ENCODE measurements at places on chromosomes 1 and 21. TPM values are rescaled to one million over a fixed set of nuclear protein-coding genes. Genes with fewer than 3 reads are reported as not detected.

DNA sequence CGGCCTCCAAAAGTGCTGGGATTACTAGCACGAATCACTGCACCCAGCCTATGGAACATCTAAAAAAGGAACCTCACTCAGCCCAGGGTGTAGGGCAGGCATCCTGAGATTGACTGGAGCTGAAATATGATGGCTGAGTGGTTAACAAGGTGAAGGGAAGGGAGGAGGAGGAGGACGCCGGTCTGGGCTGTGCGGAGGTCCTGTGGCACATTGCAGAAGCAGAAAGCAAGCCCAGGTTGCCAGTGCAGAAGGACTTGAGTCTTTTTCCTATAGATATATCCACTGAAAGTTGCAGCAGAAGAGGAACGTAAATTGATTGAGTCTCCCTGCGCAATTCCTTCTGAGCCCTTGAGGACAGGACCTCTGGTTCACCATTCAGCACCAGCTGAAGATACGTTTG is 1.5 kb upstream of the KIF17 start:
- DNase-seq: no peak
- no peaks in the 10 kb centered on the region for H3K27me3 ChIP-seq
- no peak overlapping the region for H3K4me3 ChIP-seq
- no peaks in the 10 kb centered on the region for H3K4me1 ChIP-seq

GRCh38 chr1:24779689-24780464 is 34.6 kb downstream of the CLIC4 start:
- peaks cover 64% of the 10 kb centered on the region for H3K4me1 ChIP-seq
- no peak overlapping the region for H3K4me3 ChIP-seq
- H3K36me3 ChIP-seq: peaks cover 36% of the 10 kb centered on the region
- H3K27ac ChIP-seq: peak overlapping the region; percentile 41

- no peak overlapping the region for H3K27ac ChIP-seq
- H3K4me3 ChIP-seq: no peak overlapping the region
- DNase-seq: peak; percentile 9
- H3K4me1 ChIP-seq: no peaks in the 10 kb centered on the region
Observed at GRCh38 chr1:117967881-117968280, 38.3 kb downstream of the WDR3 start.

DNA sequence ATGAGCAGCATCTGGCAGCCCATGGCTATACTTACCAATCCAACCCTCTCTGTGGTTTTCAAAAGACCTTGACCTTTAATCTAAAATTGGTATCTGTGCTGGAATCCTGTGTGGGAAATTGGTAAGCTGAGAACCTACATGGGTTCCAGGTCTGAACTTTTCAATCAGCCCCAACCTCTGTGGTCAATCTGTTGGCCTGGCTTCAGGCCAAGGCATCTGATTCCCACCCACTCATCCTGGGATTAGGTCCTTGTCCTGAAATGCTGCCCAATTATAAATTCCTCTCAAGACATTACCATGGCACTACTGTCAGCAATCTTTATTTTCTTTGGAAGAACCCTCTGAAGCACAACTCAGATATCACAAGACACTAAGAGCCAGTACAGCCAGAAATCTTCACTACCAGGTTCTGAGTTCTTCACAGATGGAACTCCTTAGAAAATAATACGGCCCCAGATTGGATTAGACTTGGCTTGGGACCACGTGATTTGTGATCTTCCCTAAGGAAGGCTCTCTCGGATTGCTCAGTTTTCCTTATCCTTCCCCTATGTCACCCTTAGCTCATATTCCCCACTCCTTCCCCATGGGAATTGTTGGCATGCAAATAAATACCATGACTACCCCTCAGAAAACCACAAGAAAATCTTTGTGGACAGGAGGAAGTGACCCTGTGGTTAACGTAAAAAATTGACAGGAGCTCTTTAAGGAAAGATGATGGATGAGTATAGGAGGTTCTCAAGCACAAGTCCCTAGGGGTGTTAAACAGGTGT is 207.9 kb upstream of the ST6GALNAC5 start:
- no peak overlapping the region for H3K4me3 ChIP-seq
- no peak overlapping the region for H3K27ac ChIP-seq
- H3K27me3 ChIP-seq: no peaks in the 10 kb centered on the region
- no peak for DNase-seq
- H3K36me3 ChIP-seq: no peaks in the 10 kb centered on the region
- no peaks in the 10 kb centered on the region for H3K4me1 ChIP-seq

DNA sequence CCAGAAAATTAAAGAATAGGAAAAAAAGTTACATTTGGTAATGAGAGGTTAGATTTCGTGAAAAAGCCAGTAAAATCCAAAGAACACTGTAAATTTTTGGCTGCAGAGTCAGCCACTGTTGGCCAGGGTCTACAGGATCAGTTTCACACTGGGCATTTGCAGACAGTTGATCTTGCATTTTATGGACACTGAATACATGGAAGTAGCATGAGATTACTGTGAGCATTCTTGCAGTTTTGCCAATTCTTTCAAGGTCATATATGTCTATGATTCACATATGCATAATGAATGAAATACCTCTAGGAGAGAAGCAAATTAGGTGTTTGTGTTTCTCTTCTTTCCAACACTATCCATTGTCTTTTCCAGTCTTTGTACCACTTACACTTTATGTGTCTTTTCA is 200.8 kb upstream of the DPYD start:
- peak; percentile 10 for DNase-seq
- no peaks in the 10 kb centered on the region for H3K27me3 ChIP-seq
- H3K4me3 ChIP-seq: no peak overlapping the region
- no peaks in the 10 kb centered on the region for H3K4me1 ChIP-seq
- H3K36me3 ChIP-seq: no peaks in the 10 kb centered on the region
- H3K27ac ChIP-seq: no peak overlapping the region

DNA sequence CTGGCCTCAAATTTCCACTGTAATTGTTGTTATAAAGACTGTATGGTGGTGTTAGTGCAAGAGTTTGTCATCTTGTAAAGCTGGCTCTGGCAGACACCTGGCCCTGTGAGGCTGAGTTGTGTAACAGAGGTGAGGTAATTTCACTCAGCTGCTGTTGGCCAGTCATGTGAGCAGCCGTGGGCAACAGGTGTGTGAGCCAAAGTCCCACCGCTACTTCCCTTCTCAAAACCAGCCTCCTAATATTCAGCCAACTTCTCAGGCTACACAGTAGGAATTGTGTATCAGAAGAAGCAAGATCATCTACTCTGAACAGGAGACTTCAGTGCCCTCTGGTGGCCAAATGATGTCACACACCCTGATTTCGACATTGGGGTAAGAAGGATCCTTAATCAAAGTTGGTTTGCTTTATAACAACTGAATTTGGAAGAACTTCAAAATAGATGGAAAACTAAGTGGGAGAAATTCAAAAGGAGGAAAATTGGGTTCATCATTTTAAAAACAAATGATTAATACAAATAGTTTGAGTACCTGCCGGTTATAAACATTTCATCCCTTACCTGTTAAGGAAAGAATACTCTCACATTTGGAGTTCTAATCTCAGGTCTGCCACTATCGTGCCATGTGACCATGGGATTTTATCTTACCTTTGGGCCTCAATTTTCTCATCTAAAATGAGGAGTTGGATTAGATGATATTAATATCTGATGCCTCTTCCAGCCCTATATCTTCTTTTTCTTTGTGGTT is 2.6 kb upstream of the CREG1 start:
- H3K27ac ChIP-seq: no peak overlapping the region
- no peaks in the 10 kb centered on the region for H3K36me3 ChIP-seq
- H3K27me3 ChIP-seq: no peaks in the 10 kb centered on the region
- DNase-seq: peak; percentile 72
- no peak overlapping the region for H3K4me3 ChIP-seq

DNA sequence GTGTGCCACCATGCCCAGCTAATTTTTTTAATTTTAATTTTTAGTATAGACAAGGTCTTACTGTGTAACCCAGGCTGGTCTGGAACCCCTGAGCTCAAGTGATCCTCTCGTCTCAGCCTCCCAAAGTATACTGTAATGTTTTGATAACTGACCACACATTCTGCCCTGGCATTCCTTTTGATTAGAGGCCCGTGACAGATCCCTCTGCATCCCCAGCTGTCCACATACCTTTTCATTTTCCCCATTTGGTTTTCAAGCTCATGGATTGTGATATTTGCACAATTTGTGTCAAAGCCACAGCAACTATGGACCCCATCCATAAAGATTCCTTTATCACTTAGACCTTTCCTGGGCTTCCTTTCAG is 116.8 kb upstream of the ATP1A1 start:
- DNase-seq: no peak
- no peak overlapping the region for H3K4me3 ChIP-seq
- no peak overlapping the region for H3K27ac ChIP-seq
- no peaks in the 10 kb centered on the region for H3K4me1 ChIP-seq
- no peaks in the 10 kb centered on the region for H3K36me3 ChIP-seq

DNA sequence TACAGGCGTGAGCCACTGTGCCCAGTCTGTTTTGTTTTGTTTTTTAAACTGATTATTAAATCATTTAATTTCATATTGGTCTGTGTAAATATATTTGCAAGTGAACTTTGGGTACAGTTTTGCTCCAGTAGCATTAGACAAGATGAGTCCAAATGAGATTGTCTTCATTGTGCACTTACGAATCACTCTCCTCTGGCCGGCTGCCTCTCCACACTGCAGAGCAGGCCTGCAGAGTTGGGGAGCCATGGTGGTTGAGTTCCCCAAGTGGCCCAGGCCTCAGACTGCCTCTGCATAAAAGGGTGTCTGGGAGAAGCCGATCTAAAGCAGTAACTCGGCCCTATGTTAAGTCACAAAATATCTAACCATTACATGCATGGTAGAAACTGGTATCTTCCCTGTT is 74.8 kb downstream of the ATP5PO start:
- peaks cover 12% of the 10 kb centered on the region for H3K36me3 ChIP-seq
- DNase-seq: peak; percentile 58
- no peak overlapping the region for H3K27ac ChIP-seq
- H3K27me3 ChIP-seq: no peaks in the 10 kb centered on the region
- H3K4me1 ChIP-seq: peaks cover 29% of the 10 kb centered on the region

DNA sequence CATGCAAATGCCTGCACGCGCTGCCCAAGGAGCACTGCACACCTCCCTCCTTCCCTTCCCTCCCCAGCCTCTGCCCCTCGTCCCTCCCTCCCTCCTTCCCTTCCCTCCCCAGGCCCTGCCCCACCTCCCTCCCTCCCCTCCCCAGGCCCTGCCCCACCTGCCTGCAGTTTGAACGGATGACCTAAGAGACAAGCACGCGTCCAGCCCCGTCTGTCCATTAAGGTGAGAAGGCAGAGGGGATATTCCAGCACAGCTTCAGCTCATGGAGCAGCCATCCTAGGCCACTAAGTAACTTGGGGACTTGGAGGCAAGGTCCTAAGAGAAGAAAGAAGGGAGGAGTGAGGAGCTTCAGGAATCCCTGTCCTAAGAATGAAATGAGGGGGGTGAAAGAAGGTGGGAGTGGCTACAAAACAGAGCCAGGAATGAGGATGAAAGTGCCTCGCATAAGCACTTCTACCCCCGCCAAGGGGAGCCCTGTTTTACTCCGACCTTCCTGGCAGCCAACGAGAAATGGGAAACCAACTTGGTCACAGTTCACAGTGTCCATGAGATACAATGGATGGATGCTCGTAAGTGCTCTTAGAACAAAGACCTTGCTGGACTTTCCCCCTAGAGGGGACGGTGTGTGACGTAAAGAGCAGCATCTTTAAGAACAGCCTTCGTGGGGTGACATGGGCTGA is 21.3 kb upstream of the EFHD2 start:
- no peak overlapping the region for H3K27ac ChIP-seq
- H3K4me3 ChIP-seq: no peak overlapping the region
- no peak for DNase-seq
- peaks cover 9% of the 10 kb centered on the region for H3K4me1 ChIP-seq

GRCh38 chr1:227343727-227344551 is 25.6 kb upstream of the CDC42BPA start:
- no peaks in the 10 kb centered on the region for H3K36me3 ChIP-seq
- DNase-seq: peak; percentile 94
- peak overlapping the region; percentile 74 for H3K27ac ChIP-seq
- peak overlapping the region; percentile 34 for H3K4me3 ChIP-seq
- H3K27me3 ChIP-seq: no peaks in the 10 kb centered on the region

GRCh38 chr1:116697548-116698243 is 30.2 kb upstream of the IGSF3 start:
- peak; percentile 80 for DNase-seq
- H3K27me3 ChIP-seq: no peaks in the 10 kb centered on the region
- peaks cover 13% of the 10 kb centered on the region for H3K4me1 ChIP-seq
- no peak overlapping the region for H3K4me3 ChIP-seq
- H3K27ac ChIP-seq: 0 out of 2 replicates have a peak overlapping the region, but pooled peaks have one; percentile 11
- no peaks in the 10 kb centered on the region for H3K36me3 ChIP-seq

DNA sequence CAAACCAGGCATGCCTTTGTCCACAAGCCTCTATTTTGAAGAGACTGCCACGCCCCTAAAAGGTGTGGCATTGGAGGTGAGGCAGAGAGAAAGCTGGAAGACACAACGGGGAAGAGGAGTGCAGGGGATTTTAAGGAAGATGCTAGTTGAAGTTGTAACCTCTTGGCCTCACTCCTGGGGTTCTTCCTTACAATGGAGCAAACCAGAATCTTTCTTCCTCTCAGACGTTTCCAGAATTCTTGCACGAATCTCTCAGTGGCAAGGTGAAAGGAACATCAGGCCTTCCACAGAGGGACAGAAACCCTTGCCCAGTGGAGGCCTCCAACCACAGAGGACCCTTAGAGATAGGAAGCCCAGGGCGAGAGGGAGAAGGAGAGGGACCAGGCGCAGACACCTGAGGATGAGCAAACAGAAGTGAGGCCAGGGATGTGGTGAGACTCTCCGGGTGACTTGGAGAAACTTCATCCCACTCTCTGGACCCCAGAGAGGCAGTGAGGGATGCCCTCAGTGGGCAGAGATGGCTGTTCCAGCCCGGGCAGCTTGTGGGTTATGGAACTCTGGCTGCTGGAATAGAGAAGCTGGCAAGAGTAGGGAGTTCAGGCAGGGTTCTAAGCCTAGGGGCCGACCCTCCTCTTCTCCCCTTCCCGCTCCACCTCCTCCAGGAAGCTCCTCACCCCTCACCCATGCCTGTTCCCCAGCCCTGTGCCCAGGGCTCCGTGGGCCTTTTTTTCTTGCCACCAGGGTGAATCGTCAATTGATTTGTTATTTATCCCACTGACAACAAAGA is 136.8 kb upstream of the RUNX3 start:
- peaks cover 26% of the 10 kb centered on the region for H3K27me3 ChIP-seq
- no peak overlapping the region for H3K4me3 ChIP-seq
- DNase-seq: no peak
- 0 out of 2 replicates have a peak, but pooled peaks cover 6% of the 10 kb centered on the region for H3K4me1 ChIP-seq
- H3K36me3 ChIP-seq: no peaks in the 10 kb centered on the region

GRCh38 chr1:99445486-99445885 is 181.2 kb downstream of the PLPPR4 start:
- H3K36me3 ChIP-seq: no peaks in the 10 kb centered on the region
- H3K4me3 ChIP-seq: 0 out of 2 replicates have a peak overlapping the region, but pooled peaks have one; percentile 30
- peak overlapping the region; percentile 28 for H3K27ac ChIP-seq
- DNase-seq: peak; percentile 76

- no peaks in the 10 kb centered on the region for H3K36me3 ChIP-seq
- 0 out of 2 replicates have a peak, but pooled peaks cover 16% of the 10 kb centered on the region for H3K4me1 ChIP-seq
Observed at GRCh38 chr1:206766251-206766856, 4.2 kb upstream of the IL19 start.

GRCh38 chr21:44617071-44617501 is 5.2 kb downstream of the KRTAP10-8 start:
- H3K36me3 ChIP-seq: no peaks in the 10 kb centered on the region
- H3K27me3 ChIP-seq: no peaks in the 10 kb centered on the region
- H3K4me1 ChIP-seq: no peaks in the 10 kb centered on the region
- DNase-seq: no peak
- no peak overlapping the region for H3K27ac ChIP-seq

The RXFP4 gene
- total RNA-seq: not detected

The DNAJC8 gene
- 52.7 TPM for total RNA-seq

The C1orf167 gene
- total RNA-seq: not detected

The RIMS3 gene
- not detected for total RNA-seq

The FHL3 gene
- 26.9 TPM for total RNA-seq

The WNT3A gene
- total RNA-seq: not detected

The ZBTB17 gene
- 50.7 TPM for total RNA-seq

The PLPPR4 gene
- total RNA-seq: 1.8 TPM

The TMPRSS2 gene
- not detected for total RNA-seq

The KRTAP19-1 gene
- not detected for total RNA-seq

Data from GM23248 (cell line).